ENCODE measurements at places on chromosomes 7 and 10. TPM values are rescaled to one million over a fixed set of nuclear protein-coding genes. Genes with fewer than 3 reads are reported as not detected.

COL17A1 gene
- total RNA-seq = not detected

PNLIP gene
- total RNA-seq = not detected

TMEM130 gene
- total RNA-seq = not detected

BPGM gene
- 18.3 TPM for total RNA-seq

TAS2R41 gene
- not detected for total RNA-seq

CACUL1 gene
- total RNA-seq = 29.8 TPM

UTF1 gene
- not detected for total RNA-seq

LRIT2 gene
- total RNA-seq = not detected

MNX1 gene
- total RNA-seq = not detected

CRTAC1 gene
- not detected for total RNA-seq

PNLIPRP3 gene
- not detected for total RNA-seq

VWA2 gene
- total RNA-seq = not detected

OPALIN gene
- not detected for total RNA-seq

FBXO24 gene
- 0.36 TPM for total RNA-seq

DGKB gene
- not detected for total RNA-seq

KNDC1 gene
- total RNA-seq = 0.25 TPM

AOAH gene
- total RNA-seq = 17.4 TPM

FGL2 gene
- total RNA-seq = 2.1 TPM

VGF gene
- total RNA-seq = 0.17 TPM

AKR1C4 gene
- total RNA-seq = not detected

FFAR4 gene
- total RNA-seq = not detected

SPDYE9 gene
- not detected for total RNA-seq

ATOH7 gene
- not detected for total RNA-seq

ELOVL3 gene
- not detected for total RNA-seq

SLC39A12 gene
- not detected for total RNA-seq

PALS2 gene
- total RNA-seq = 39.5 TPM

EGFR gene
- not detected for total RNA-seq

AQP1 gene
- total RNA-seq = 0.38 TPM

PNLIPRP2 gene
- total RNA-seq = not detected

MEOX2 gene
- not detected for total RNA-seq

IGFBP3 gene
- total RNA-seq = 1.3 TPM

UBTD1 gene
- 2.3 TPM for total RNA-seq

DLX6 gene
- not detected for total RNA-seq

HIP1 gene
- 5.5 TPM for total RNA-seq

FHIP2A gene
- total RNA-seq = 19.8 TPM

PPP1R3C gene
- 0.15 TPM for total RNA-seq

LRRTM3 gene
- total RNA-seq = not detected

FAS gene
- 51.1 TPM for total RNA-seq

ADGRA1 gene
- total RNA-seq = not detected

PAPOLB gene
- not detected for total RNA-seq

Data from activated CD8-positive, alpha-beta memory T cell treated with anti-CD3 and anti-CD28 coated beads for 36 hours (primary cell).